Fibroblast of pulmonary artery (primary cell): ENCODE measurements at places on chromosomes 7 and 10.

DNA sequence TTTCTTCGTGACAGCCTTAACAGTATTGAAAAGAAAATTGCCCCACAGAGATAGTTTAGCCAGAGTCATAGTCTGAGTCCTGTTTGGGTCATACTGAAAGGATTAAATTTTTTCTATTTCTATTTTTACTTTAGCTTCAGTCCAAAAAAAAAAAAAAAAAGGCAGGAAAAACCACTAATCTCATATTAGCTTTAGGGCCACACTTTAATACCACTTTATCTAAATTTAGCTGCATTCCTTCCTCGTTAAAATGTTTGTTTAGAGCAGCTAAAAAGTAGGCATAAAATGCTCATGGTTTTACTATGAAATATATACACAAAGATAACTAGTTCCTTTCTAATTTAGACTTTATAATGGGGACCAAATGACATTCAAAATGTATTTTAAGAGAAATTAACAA is 216.5 kb upstream of the TMEM196 start:
- DNase-seq = no peak

- no peak for DNase-seq
Observed at GRCh38 chr7:151058781-151059366, 515 bp upstream of the SLC4A2 start.

DNA sequence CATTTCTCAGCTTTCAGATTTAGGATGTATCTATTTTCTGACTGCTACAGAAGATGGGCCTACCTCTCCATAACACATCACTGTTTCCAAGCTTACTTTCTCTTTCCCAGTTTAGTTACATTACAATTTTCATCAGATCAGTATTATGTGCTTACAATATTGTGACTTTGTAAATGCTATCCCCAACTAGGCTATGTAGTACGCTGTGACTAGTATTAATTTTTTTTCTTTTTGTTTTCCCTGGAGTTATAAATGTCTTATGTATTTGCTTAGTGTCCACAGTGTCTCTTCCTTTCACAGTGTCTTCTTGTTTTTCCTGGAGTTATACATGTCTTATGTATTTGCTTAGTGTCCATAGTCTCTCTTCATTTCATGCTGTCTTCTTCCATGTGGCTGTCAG is 188.9 kb downstream of the PTPRN2 start:
- DNase-seq = no peak

DNA sequence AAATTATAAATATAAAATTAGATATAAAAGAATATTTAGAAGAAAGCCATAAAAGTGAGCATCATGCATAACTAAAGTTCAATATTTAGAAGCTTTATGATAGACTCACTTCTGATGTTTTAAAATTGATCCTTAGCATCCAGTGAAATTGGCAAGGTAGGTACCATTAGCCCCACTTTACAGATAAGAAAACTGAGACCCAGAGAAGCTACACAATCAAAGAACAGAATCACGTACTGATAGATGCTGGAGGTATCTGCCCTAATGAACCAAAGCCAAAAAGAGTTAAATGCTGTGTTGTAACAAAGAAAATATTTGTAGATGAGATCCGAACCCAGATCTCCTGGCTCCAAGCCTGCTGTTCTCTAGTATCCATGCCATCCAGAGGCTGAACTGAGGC is 42.6 kb upstream of the RAPGEF5 start:
- no peak for DNase-seq

- no peak for DNase-seq
Observed at GRCh38 chr10:73581918-73582317, 9.2 kb downstream of the USP54 start.

DNA sequence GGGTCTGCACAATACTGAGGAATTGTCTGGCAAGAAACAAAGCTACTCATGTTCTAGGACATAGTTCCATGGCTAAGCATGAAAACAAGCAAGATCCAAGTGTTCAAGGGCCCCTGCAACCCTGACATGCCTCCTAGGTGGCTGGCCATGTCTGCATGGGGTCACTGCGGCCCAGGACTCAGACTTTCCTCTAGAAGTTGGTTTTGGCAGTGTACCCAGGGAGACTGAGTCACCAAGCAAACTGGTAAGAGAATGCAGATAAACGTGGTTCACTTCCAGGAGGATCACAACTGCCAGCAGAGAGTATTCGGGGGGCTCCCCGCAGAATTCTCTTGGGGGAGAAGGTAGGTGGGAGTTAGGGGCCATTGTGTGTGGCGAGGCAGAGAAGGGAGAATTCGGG is 7.4 kb upstream of the PFKFB3 start:
- DNase-seq = peak; percentile 48

- DNase-seq = no peak
Observed at GRCh38 chr7:150787321-150788281, 12.6 kb downstream of the TMEM176B start.

GRCh38 chr7:1238931-1239802 is 6.5 kb downstream of the UNCX start:
- DNase-seq = no peak

- DNase-seq = no peak
Observed at GRCh38 chr10:88315755-88316154, 267.4 kb downstream of the RNLS start.

GRCh38 chr10:110355922-110356627 is 51.4 kb upstream of the SMNDC1 start:
- DNase-seq = no peak

DNA sequence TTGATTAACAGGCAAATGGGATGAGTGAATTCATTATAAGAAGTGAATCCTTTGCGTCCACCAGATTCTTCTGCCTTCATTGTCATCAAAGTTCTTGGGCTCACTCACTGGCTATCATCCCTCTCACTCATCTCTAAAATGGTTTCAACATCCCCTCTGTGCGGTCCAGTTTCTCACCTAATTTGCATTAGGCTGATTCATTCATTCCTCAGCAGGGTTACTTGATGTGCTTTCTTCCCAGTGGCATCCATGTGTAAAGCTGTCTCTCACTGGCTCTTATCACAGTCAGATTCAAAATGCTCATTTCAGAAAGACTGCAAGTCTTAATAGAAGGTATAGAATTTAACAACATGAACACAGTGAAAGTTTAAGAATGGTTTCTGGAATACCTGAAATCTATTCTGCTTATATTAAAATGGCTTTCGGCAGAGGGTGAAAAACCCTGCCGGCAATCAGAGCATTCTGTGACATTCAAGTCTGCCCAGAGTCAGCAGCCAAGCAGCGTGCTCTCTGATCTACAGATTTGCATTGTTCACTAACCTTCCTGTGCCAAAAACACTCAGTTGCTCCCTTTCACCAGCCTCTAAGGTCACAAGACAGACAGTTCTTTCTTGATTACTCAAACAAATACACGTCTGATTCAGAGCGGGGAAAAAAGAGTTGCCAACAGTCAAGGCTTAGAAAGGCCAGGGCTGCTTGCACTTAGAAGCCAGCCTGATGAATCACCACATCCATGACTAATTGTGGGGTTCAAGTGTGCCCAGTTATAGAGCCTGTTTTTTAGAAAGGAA is 106.7 kb downstream of the TES start:
- peak; percentile 98 for DNase-seq

DNA sequence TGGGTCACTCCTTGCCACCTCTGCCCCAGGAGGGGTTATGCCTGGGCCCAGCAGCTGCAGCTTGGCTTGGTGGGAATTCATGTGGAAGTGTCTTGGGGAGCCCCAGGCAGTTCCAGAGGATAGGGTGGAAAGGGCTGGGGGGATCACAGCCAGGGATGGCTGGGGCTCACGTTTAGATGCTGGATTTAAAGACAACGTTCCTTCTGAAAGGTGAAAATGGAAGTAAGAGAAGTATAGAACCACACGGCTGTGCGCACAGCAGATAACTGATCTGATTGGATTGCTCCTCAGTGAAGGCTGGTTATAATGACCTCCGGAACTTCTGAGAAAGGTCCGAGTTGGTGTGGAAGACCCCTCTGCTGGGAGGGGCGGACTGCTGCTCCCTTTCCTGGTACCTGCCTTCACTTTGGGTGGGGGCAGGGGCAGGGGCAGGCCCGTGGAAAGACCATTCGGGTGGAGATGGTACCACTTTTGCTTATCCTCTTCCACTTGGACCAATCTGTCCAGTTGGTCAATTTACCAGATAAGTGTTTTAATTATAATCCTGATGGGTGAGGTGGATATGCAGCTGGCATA is 7.9 kb upstream of the MYL7 start:
- no peak for DNase-seq

DNA sequence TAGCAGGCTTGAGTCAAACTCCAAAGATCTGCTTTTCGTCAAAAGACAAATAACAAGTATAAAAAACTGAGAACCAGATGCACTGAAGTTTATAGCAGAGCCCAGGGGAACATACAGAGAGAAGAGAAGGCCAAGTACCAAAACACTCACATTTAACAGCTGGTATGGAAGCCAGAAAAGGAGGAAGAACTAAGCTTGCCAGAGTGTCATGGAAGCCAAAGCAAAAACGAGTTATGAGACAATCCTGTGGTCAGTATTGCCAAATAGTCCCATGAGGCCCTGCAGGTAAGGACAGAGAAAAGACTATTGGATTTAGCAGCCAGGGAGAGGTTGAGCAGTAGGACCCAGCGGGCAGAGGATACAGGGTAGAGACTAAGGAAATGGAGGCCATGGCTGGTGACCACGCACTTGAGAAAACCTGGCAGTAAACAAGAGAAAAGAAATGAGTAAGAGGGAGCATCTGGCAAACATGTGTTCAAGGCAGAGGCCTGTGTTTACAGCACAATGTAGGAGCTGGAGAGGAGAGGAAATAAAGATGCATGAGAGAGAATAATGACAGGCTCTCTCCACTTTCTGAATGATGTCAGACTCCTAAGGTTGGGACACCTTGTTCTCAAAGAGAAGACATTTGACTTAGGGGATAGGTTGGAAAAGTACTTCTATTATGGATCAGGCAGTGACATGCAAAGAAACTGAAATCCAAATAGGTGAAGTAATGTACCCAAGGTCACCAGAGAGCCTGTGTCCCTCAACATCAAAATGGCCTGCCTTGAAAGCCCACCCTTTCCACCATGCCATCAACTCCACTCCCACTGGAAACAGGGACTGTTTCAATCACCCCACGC is 9.1 kb downstream of the CREB3L2 start:
- DNase-seq = peak; percentile 98

DNA sequence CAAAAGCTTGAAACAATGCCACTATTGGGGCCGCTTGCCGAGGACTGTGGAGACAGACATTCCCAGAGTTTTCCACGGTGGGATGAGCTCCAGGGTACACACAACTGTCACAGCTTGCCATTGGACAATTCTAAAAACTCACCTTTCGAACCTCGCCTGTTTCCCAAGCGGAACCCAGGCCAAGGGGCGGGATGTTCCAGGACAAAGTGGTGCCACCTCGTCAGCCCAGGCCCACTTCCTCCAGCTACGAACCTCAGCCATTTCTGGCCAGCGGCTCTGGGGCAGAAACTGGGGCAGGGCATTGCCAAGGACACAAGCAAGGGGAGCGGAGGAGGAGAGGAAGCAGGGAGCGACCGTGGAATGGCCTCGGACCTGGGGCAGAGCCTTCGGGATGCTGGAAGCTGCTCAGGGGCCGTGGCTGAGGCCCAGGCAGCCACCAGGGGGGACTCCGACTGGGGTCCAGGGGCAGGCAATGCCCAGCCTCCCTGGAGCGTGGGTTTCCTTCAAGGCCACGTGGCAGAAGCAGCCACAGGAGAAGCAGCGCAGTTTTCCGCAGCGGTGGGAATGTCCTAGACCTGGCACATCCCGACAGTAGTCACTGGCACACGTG is 44.7 kb upstream of the INSIG1 start:
- no peak for DNase-seq

- peak; percentile 64 for DNase-seq
Observed at GRCh38 chr10:43110338-43111071, 27.7 kb upstream of the CSGALNACT2 start.

GRCh38 chr10:84200537-84201243 is 6.4 kb downstream of the CDHR1 start:
- no peak for DNase-seq

DNA sequence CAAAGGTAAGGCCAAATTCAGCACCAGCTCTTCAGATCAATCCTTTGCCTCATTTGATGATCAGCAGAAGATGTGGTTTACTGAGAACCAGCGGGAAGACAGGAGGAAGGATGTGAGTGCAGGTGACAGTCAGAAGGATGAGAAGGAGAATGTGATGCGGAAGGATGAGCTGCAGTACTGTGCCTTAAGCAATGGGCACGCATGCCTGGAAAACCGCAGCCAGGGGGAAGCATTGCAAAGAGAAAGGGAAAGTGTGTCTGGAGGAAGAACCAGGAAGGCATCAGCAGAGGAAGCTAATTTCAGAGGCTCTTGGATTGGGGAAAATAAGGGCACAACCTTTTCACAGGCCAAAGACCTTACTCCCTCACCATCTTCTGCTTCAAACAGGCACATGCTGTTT is 25.7 kb downstream of the C10orf71 start:
- DNase-seq = no peak
